NB4 (cell line): ENCODE measurements at places on chromosomes 11 and 22.

GRCh38 chr11:68999093-68999747 is 13.8 kb downstream of the MRGPRF start:
- no peak for DNase-seq

DNA sequence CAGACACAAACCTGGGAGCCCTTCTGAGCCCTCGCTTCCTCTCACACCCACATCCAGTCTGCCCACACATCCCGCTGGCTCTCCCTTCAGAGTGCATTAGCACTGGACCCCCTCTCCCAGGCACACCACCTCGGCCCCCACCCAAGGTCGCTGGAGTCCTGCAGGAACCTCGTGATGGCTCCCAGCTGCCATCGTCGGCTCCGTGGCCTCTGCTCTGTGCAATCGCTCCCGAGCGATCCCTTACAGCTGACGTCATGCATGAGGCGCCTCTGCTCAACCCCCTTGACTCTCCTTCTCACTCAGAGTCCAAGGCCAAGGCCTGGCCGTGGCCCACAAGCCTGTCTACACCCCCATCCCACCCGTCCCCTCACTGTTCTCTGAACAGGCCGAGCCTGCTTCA is 183.9 kb downstream of the EFCAB6 start:
- DNase-seq, result no peak

DNA sequence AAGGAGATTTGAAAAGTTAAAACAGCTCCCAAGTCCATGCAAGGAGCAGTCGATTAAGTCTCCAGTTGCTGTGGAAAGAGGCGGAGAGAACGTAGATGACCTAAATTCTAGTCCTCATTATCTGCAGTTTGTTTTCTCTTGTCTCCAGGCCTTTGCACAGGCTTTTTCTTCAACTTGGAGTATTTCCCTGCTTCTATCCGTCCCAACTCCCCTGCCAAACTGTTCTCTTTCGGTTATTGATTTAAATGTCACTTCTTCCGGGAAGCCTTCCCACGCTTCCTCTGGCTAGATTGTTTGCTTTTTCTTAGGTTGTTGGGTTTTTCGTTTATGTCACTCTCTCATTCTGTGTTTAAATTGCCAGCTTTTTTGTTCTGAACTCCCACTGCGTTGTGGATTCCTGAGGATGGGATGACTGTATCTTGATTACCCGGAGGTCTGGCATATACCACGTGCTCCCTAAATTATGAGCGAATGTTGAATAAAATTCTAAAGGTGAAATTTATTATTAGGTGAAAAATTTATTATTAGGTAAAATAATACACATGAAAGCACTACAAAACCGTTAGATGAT is 463 bp downstream of the TMEM126B start:
- no peak for DNase-seq

DNA sequence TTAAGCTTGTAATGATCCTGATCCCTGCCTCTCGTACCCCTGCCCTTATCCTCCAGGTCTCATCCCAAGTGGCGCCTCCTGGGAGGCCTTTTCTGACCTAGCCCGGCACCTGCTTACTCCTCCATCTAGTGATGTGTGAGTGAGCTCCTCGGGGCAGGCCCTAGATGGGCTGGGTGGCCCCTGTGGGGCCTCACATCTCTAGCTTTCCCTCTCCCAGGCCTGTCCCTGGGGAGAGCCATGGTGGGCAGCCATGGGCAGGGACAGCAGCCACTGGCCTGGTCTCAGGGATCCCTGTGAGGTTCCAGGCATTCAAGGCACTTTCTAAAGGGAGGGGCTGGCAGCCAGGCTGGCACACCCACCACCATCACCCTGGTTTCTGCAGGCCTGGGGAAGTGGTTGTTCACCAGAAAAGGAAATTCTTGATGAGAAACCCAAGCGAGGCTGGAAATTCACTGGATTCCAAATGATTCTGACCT is 27.9 kb downstream of the GNAZ start:
- no peak for DNase-seq

GRCh38 chr11:17163736-17164135 is 44.0 kb downstream of the PIK3C2A start:
- peak; percentile 13 for DNase-seq

GRCh38 chr22:19466848-19467752 is 11.9 kb downstream of the UFD1 start:
- DNase-seq, result no peak

DNA sequence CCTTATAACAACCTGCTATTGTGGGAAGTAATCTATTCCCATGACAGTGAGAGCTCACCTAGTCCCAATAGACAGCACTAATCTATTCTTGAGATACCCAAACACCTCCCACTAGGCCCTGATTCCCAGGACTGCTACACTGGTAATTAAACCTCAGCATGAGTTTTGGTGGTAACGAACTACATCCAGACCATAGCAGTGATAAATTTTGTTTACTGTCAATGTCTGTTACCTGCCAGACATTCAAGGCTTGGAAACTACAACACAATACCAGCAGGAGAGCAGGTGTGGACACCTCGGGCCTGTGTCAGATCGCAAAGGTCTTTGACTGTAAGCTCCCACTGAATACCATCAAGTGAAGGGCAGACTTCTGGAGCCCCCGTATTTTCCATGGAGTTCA is 187.1 kb downstream of the ARHGAP42 start:
- DNase-seq, result no peak

DNA sequence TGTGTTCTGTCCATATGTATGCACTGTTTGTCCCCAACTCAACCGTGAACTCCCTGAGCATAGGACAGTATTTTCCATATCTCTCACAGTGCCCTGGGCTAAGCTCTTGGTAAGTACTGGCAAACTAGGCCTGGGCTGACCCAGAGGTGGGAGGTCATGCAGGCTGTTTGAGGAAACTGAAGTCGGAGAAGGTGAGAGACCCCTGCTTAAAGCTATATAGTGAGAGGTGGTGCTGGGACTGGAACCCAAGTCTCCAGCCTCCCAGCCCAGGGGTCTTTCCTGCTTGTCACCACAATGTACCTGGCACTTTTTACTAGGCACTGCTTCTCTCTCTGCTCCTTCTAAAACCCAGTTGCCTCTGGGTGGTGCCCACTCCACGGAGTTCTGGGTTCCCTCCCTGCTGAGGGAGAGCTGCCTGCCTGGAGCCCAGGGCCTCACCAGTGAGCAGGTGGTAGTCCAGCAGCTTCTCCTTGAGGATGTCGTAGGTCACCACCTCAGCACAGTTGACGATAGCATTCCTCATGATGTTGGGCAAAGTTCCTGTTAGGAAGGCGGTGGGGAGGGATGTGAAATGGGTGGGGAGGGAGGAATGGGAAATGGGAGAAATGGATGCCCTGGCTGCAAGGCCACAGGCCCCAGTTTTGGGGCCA is 4.7 kb downstream of the UCP3 start:
- no peak for DNase-seq

DNA sequence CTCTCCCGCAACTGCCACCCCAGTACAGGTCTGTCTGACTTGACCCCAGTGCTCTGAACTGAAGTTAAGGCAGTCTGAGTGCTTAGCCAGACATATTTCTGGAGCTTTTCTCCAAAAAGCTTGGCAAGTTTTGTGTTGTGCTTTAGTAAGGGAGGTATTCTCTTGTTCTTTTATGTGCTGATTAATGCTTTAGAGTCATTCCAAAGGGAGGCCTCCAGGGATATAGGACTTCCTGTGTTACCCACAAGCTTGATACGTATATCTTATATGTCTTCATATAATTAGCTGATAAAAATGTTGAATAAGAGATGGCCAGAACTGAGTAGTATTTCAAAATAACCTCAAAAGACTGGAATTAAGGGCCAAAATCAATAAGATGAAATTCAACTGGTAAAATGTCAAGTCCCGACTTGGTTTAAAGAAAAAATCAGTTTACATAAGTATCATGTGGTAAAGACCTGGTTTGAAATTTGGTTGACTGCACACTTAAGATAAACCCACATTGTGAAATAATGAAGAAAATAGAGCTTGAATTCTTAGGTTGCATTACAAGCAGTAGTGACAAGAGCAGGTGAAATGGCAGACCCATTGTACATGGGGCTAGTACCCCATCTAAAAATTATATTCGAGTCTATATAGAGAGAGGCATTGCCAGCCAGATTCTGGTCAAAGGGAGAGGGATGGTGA is 226.9 kb downstream of the SNX19 start:
- no peak for DNase-seq

DNA sequence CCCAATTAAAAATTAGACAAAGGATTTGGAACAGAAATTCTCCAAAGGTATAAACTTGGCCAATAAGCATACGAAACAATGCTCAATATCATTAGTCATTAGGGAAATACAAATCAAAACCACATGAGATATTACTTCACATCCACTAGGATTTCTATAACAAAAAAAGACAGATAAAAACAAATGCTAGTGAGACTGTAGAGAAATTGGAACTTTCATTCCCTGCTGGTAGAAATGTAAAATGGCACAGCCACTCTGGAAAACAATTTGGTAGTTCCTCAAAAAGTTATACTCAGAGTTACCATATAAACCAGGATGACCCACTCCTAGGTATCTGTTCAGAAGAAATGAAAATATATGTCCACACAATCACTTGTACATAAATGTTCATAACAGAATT is 71.6 kb downstream of the RPL27A start:
- no peak for DNase-seq

- peak; percentile 85 for DNase-seq
Observed at GRCh38 chr22:19974268-19974861, 32.7 kb upstream of the TXNRD2 start.

DNA sequence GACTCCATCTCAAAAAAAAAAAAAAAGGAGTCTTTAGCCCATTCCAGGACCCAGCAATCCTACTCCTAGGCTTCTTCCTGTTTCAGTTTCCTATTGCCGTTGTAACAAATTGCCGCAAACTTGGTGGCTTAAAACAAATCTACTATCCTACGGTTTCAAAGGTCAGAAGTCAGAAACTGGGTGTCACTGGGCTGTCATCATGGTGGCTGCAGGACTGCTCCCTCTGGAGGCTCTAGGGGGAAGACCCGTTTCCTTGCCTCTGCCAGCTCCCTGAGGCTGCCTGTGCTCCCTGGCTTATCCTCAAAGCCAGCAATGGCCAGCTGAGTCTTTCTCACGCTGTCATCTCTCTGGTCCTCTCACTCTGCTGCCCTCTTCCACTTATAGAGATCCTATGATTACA is 8.7 kb upstream of the DAGLA start:
- peak; percentile 54 for DNase-seq

DNA sequence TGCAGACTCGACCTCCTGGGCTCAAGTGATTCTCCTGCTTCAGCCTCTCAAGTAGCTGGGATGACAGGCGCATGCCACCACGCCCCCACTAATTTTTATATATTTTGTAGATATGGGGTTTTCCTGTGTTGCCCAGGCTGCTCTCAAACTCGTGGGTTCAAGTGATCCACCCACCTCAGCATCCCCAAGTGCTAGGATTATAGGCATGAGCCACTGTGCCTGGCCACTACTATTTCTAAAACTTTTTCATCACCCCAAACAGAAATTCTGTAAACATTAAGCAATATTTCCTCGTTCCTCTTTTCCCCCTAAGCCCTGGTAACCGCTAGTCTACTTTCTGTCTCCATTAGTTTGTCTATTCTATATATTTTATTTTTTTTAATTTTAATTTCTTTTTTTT is 9.0 kb upstream of the ATG16L2 start:
- peak; percentile 88 for DNase-seq

- no peak for DNase-seq
Observed at GRCh38 chr11:123544631-123545375, 109.6 kb downstream of the SCN3B start.

DNA sequence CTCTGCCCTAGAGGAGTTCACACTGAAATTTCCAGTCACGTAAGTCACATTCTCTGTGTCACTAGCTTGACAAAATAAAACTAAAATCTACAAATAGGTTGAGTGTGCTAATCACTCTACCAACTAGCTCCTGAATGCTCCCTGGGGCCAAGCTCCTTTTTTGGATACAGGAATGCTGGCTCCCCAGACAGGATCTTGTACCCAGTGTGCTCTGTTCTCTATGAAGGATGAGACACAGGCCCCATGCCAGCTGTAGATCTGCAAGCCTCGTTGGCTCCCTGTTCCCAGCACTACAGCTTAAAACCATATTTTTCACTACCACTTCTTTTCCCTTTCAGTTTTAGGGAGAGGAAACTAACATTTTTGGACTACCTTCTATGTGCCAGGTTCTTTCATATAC is 3.7 kb upstream of the IPO7 start:
- no peak for DNase-seq

DNA sequence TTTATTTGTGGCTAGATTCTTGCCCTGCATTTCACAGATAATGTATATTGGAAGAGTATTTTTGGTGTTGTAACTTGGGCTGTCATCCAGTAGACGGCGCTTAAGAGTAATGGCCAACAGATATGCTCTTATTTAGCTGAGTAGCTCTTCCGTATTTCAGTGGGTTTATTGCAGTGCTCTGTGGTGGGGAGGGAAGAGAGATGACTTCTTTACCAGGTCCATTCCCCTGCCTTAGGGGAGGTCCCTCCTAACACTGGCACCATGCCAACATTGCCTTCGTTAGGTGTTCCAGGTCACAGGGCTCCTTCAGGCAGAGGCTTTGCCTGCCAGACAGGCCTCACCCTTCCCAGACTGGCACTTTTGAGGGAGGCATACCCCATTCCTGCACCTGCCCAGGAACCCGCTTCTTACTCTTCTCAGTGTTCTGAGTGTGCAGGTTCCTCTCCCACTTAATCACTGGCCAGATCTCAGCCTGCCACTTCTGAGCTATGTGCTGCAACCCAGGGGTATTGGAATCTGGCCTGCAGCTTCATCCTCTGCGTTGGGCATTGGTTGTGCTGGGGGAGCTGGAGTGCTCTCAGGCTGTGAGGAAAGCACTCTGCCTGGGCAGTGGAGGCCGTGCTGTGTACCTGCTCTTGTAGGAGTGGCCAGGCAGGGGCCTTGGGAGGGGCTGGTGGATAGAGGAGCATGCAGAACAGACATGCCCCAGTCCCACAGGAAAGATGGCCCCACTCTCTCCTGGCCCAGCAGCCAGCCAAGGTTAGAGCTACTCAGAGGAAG is 29.4 kb upstream of the SLN start:
- peak; percentile 77 for DNase-seq

GRCh38 chr22:40334899-40335298 is 11.4 kb upstream of the ADSL start:
- DNase-seq, result peak; percentile 46

DNA sequence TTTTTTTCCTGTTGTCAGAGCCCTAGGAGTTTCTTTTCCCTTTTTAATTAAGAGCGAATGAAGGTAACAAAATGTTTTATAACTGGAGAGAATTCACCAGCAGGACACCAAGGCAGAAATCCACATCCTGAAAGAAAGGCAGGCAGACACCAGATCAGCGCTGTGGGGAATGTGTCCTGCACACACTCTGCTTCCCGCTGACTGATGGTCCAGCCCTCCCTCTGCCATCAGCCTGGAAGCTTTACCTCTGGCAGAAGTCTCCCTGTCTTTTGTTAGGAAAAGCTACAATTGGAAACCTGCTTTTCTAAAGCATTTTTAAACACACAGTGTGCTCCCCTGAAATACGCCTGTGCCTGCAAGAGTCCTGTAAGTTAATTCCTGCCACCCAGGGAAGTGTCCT is 638.5 kb downstream of the NTM start:
- DNase-seq, result no peak

DNA sequence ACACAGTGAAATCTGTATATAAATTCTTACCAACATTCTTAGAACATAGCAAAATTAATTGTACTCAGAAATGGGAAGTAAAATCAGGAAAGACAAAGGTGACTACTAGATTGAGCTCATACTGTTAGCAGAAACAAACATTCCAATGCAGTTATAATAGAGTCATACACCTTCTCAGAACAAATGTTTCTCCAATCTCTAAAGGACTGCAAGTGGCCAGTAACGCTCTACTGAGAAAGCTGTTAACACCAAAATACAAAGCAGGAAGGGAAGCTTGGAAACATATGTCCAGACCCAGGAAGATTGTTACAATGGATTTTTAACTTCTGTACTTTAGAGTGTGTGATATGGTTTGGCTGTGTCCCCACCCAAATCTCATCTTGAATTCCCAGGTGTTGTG is 341.5 kb downstream of the LARGE1 start:
- DNase-seq, result no peak

GRCh38 chr22:24431309-24432034 is 4.1 kb downstream of the ADORA2A start:
- no peak for DNase-seq
